Sciatic nerve (tissue), 2 donors: ENCODE measurements at places on chromosomes 2 and 18.

DNA sequence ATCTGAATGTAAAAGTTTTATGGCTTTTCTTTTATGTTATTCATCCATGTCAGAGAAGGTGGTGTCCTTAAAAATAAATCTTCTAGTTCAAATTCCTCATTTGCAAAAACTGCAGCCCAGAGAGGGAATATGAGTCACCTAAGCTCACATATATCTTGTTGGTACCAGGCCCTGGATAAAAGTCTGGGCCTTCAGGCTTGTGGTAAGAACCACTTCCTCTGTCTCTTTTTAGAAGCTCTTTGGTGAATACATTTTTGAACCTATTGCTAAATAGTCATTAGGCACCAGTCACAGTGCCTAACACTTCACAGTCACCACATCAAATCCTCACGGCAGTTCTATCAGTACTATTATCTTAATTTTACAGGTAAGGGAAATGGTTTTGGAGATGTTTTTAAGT is 199.2 kb downstream of the KCNS3 start:
- no peak for DNase-seq

DNA sequence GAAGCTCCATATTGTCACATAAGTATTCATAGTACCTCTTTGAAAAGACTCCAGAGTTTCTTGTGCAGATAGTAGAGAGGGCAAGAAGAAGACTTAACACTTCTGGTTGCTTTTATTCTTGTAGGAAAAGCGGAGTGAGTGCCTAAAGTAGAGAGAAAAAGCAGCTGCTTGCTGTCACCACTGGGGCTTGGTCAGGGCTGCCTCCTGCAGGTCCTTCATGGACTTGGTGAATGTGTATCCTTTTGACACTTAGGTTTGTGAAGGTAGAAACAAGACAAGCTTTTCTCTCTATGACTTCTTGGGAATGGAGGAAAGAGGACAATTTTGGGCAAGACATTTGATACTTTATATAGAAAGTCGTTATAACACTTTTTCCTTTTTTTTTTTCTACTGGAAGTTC is 312.8 kb upstream of the FANCL start:
- DNase-seq = no peak

GRCh38 chr2:11385216-11385615 is 40.8 kb upstream of the ROCK2 start:
- no peak for DNase-seq

DNA sequence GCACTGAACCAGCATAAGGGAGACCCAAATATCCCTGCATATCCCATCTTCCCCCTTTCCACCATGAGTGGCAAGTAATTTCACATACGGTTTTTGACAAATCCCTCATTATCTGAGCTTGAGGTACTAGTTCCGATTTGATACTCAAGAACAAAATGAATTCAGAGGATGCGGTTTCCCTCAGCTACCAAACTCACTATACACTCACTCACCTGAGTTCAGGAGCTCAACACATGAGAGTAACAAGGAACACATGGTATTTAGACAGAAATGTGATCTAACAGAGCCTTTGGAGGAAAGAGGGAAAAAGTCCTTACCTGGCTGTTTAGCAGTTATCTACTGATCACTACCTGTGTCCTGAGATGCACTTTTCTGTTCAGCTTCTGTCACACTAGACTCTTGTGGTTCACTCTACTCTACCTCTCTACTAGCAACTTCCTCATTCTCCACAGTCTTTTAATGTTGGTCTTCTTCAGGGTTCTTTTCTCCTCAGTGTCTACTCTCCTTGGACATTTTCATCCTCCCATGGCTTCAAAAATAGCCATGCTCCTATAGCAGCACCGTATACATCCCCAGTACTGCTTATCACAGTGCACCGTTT is 25.1 kb downstream of the ASXL2 start:
- DNase-seq = no peak

DNA sequence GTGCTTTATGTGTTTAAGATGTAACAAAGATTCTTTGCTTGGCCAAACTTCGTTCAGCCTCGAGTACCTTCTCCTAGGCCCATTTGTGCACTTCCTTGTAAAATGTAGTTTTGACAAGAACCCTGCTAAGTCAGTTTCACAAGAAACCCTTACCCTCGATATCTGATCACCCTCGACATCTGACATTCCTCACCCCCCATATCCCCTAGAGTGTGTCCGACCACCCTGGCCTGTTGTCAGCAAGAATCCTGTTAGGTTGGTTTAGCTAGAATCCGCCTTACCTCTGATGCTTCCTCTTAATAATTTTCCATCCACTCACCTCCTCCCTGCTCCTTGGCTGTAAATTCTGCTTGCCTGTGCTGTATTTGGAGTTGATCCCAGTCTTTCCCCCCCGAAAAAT is 85.3 kb downstream of the UXS1 start:
- DNase-seq = no peak

- no peak for DNase-seq
Observed at GRCh38 chr18:36600548-36600947, 228.3 kb downstream of the TPGS2 start.

DNA sequence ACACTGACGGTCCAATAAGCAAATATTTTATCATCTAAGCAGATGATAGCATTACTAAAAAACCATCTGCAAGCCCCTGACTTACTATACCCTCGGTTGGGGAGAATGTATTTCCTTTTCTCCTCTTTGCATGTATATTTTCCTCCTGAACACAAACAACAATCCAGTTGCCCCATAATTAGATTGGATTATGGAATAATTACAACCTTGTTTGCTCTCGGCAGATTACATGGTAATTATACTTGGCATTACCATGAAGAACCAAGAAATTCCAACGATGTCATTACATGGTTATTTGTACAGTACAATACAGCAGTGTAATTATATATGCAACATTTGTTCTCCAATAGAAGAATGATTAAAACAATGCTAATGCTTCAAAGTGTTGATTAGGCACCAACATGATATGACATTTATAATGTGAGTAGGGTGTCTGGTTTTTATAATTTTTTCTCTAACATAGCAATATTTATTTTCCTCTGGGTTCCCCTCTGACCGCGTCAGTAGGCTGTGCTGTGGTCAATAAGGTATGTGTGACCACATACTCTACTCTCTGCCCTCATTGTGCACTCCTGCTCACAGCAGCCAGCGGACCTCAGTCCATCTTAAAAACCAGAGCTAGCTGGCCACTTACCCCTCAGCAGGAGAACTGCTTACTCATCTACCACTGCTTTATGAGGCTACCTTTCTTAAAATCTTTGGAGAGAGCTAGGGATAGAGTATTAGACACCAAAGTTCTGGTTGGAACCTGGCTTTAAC is 176.1 kb downstream of the INSIG2 start:
- DNase-seq = no peak

DNA sequence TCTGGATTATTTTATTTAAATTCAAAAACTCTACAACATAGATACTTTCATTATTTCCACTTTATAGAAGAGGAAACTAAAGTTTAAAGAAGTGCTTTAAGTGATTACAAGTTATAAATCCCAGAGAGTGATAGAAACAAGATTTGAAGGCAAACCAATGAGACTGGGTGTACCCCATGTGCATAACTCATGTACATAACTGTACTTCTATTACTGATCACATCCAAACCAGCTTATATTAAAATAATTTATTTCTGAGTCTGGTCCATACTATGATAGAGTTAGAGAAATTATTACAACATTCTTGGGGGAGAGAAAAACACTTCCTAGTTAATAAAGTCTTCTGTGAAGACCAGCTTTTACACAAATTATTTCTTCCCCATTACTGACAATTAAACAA is 221.4 kb downstream of the EXOC6B start:
- no peak for DNase-seq

- no peak for DNase-seq
Observed at GRCh38 chr2:100877555-100877954, 57.6 kb downstream of the NPAS2 start.

DNA sequence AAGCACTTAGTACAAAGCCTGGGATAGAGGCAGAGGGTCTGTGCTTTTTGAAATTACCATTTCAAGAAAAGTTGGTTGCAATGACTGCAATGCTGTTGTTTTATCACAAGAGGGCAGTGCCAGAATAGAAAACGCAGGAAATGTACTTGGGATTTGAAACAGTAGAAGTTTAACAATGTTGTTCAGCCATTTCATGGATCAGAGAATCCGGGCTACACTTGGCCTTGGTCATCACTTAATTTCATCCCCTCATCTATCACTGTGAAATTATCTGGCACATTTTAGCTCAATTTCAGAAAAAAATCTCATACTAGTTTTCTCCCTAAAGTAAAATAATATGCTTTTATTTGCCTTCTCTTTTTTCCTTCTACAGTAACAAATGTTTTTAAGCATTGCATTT is 70.8 kb downstream of the RAPGEF4 start:
- no peak for DNase-seq

- DNase-seq = no peak
Observed at GRCh38 chr18:63147973-63148372, 171.6 kb downstream of the BCL2 start.

- DNase-seq = no peak
Observed at GRCh38 chr18:37322492-37323035, 243.0 kb downstream of the CELF4 start.

GRCh38 chr2:101690547-101691152 is 6.9 kb upstream of the MAP4K4 start:
- no peak for DNase-seq

GRCh38 chr2:160984426-160985077 is 175.7 kb upstream of the TANK start:
- no peak for DNase-seq

DNA sequence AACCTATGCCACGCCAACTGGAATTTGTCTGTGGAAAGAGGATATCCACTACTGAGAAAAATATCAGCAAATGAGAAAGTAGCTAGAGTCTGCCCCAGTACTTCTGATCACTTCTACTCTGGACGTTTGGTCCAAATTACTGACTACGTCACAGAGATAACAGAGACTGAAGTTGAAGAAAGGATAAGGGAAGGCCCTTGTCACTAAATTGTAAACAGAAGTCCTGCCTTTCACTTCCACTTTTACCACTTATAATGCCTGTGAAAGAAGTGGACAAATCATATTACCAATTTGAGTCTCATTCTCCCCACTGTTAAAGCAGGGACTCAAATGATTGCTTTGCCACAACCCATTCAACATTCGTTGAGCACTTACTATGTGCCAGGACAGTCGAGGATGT is 173.9 kb upstream of the ERBB4 start:
- DNase-seq = no peak

DNA sequence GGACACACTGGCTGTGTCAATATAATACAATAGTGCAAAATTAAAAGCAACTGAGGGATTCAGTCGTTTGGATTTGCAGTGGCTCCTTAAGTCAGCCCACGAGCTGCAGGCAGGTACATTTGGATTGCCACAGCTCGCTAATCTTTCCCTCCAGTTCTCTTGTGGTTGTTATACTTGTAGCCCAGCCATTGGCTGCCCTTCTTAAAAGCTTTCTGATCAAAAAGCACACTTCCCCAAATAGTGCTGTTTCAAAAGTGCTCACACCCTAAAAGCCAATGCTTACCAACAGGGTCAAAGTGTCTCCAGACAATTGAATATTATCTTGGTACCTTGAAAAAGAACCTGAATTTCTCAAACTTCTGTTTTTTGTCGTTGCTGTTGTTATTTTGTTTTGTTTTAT is 404.7 kb upstream of the FAM98A start:
- no peak for DNase-seq

GRCh38 chr2:7154656-7155055 is 237.4 kb downstream of the RNF144A start:
- no peak for DNase-seq

- DNase-seq = no peak
Observed at GRCh38 chr2:208294482-208295024, 28.5 kb downstream of the PIKFYVE start.

- DNase-seq = no peak
Observed at GRCh38 chr2:9149726-9150567, 56.7 kb upstream of the ASAP2 start.

GRCh38 chr2:28997847-28998735 is 17.0 kb downstream of the TOGARAM2 start:
- DNase-seq = no peak
